CD8-positive, alpha-beta memory T cell (primary cell): ENCODE measurements at places on chromosomes 16 and 17. TPM values are rescaled to one million over a fixed set of nuclear protein-coding genes. Genes with fewer than 3 reads are reported as not detected.
A peak's percentile ranks its signal among the peaks of the same experiment; 100 is the strongest.

- no peaks in the 10 kb centered on the region for H3K36me3 ChIP-seq
- peaks cover 5% of the 10 kb centered on the region for H3K4me1 ChIP-seq
- no peak overlapping the region for H3K27ac ChIP-seq
- no peak overlapping the region for H3K4me3 ChIP-seq
- no peak for DNase-seq
These were observed 31.3 kb downstream of the PLCG2 start for GRCh38 chr16:81810361-81810760.

GRCh38 chr16:88773812-88774291 lies 11.2 kb downstream of the PIEZO1 start:
- no peak for DNase-seq
- no peak overlapping the region for H3K4me3 ChIP-seq
- H3K27me3 ChIP-seq = no peaks in the 10 kb centered on the region
- no peaks in the 10 kb centered on the region for H3K36me3 ChIP-seq
- H3K27ac ChIP-seq = peak overlapping the region; percentile 75
- peaks cover 34% of the 10 kb centered on the region for H3K4me1 ChIP-seq

DNA sequence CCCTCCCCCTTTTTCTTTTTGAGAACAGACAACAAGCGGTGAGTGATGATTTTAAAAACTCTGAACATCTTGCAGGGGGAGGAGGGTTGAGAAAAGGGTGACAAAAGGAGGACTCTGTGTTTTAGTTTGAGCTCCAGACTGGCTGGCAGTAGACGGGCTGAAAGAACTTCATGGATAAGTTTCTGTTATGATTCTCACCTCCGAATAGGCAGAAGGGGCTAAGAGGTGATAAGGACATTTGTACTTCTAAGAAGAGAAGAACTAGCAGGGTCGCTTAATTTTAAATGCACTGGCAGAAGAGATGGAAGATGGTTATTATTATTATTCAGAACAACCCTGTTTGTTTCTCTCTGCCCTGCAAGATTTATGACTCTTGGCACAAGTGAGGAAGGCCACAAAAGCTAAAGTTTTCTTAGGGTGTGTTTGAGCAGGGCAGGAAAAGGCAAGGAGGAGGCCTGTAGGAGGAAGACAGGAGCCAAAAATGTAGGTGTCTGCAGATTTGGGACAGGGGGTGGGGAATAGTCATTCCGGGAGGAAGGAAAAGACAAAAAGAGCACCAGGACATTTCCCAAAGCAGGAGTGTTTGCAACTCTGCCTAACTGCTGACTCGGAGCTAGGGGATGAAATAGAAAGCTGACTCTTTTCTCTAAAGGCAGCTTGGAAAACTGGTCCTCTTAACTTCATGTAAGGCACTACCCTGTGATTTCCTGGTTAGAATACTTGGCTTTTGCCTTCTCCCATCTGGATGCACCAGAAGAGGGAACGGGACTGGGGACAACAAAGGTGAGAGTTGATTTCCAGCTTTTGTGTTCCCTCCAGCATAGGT lies 11.9 kb upstream of the HOXB2 start:
- no peak for DNase-seq
- no peaks in the 10 kb centered on the region for H3K36me3 ChIP-seq
- no peaks in the 10 kb centered on the region for H3K4me1 ChIP-seq
- H3K27ac ChIP-seq = no peak overlapping the region

DNA sequence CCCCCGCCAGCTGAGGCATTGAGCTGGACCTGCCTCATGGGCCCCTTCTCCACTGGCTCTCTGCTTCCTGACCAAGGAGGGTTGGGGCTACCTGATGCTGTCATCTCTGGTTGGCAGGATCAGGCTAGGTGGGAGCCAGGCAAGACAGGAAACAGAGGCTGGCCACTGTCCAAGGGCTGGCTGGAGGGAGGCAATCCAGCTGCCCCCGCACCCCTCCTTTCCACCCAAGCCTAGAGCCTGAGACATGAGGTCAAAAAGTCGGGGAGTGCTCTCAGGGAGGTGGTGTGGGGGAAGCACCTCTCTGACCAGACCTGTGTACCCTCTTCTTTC lies 14.5 kb downstream of the NGFR start:
- no peak for DNase-seq
- no peaks in the 10 kb centered on the region for H3K36me3 ChIP-seq
- H3K27me3 ChIP-seq = peaks cover 8% of the 10 kb centered on the region
- H3K27ac ChIP-seq = no peak overlapping the region
- no peaks in the 10 kb centered on the region for H3K4me1 ChIP-seq
- no peak overlapping the region for H3K4me3 ChIP-seq

CNGB1 gene
- not detected for total RNA-seq

GRCh38 chr17:81884520-81884919 lies 6.9 kb downstream of the ALYREF start:
- DNase-seq = no peak
- H3K27me3 ChIP-seq = no peaks in the 10 kb centered on the region
- peaks cover 5% of the 10 kb centered on the region for H3K4me1 ChIP-seq
- peaks cover 37% of the 10 kb centered on the region for H3K36me3 ChIP-seq
- H3K27ac ChIP-seq = no peak overlapping the region
- no peak overlapping the region for H3K4me3 ChIP-seq
